ENCODE measurements at places on chromosomes 11 and 22. TPM values are rescaled to one million over a fixed set of nuclear protein-coding genes. Genes with fewer than 3 reads are reported as not detected.

- no peaks in the 10 kb centered on the region for H3K36me3 ChIP-seq
- H3K27me3 ChIP-seq = no peaks in the 10 kb centered on the region
- no peak overlapping the region for H3K4me3 ChIP-seq
- no peak overlapping the region for H3K27ac ChIP-seq
- no peaks in the 10 kb centered on the region for H3K4me1 ChIP-seq
- DNase-seq = no peak
Observed at GRCh38 chr22:48832592-48832991, 995.1 kb downstream of the BRD1 start.

DNA sequence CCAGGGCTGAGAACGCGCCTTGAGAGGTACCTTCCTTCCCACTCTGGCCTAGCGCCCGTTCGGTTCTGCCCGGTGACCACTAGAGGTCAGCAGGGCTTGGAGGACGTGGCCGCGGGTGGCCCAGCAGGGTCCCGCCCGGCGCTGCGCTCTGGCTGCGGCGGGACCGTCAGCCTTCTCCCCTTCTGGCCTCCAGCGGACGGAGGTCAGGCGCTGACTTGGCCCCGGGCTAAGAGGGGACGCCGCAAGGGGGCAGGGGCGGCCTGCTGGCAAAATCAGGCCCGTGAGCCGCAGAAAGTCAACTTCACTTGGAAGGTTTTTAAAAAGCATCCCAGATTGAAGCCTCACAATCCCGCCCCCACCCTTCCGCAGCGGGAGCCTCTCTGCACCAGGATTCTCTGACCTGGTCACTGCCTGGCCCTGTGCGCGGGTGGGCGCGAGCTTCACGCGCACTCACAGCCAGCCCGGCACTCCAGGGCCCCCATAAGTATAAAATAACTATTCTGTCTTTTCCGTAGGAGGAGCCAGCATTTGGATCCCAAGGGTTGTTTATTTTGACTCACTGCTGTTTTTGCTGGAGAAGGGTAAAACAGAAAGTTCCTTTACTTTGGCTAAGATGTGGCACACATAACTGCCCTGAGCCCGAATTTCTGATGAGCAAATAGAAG is 23.2 kb upstream of the ZBTB16 start:
- no peak overlapping the region for H3K27ac ChIP-seq
- DNase-seq = peak; percentile 18
- no peaks in the 10 kb centered on the region for H3K36me3 ChIP-seq
- H3K27me3 ChIP-seq = peaks cover 10% of the 10 kb centered on the region
- H3K4me3 ChIP-seq = peak overlapping the region; percentile 5

DNA sequence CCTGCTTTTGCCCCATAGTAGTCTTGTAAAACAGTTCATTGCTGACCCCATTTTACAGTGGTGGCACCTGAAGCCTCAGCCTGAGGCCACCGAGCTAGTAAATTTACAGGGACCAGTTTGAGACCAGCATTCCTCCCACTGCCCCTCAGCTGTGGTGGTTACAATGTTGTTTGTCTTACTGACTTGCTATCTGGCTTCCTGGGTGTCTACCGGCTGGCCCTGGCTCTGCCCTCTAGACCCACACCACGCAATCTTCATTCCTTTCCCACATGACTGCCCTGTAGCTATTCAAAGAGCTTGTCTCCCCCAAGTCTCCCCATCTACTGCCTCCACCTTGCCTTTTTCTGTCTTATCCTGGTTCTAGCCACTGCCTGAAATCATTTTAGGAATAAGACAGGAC is 20.8 kb downstream of the PIK3IP1 start:
- H3K4me3 ChIP-seq = no peak overlapping the region
- no peaks in the 10 kb centered on the region for H3K27me3 ChIP-seq
- H3K36me3 ChIP-seq = peaks cover 28% of the 10 kb centered on the region

DNA sequence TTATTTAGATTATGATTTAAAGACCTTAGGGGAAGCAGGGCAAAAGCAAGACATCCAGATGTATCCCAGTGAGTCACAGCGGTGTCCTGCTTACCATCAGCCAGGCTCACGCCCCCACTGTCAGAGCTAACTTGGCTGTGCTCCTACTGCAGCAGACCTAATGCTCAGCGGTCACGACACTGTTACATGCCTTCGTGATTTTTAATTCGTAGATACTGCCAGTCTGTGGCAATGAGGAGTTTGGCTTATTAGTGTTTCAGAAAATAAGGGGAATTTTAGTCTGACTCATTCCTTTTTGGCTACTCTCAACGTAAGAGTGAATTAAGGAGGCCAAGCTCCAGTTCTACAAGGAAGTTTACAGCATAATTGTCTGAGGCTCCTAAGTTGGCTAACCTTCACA is 22.7 kb downstream of the EFCAB6 start:
- DNase-seq = peak; percentile 99
- peaks cover 2% of the 10 kb centered on the region for H3K4me1 ChIP-seq
- H3K27ac ChIP-seq = no peak overlapping the region
- no peak overlapping the region for H3K4me3 ChIP-seq
- no peaks in the 10 kb centered on the region for H3K27me3 ChIP-seq

DNA sequence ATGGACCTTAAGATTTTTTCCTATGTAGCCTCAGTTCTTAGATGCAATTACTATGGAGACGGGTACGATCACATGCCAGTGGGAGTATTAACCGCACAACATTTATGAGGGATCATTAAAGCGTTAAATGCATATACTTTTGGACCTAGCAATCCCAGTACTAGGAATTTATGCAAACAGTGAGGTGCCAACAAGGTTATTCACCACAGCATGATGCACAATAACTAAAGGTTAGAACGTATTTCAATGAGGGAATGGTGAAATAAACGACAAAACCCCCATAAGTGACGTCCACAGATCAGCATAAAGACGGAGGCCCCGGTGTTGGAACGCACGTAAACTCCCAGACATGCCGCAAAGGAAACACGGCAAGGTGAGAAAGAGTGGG is 539 bp downstream of the SIRT3 start:
- H3K36me3 ChIP-seq = no peaks in the 10 kb centered on the region
- DNase-seq = peak; percentile 32
- H3K4me1 ChIP-seq = peaks cover 2% of the 10 kb centered on the region
- H3K27ac ChIP-seq = peak overlapping the region; percentile 79
- no peaks in the 10 kb centered on the region for H3K27me3 ChIP-seq

DNA sequence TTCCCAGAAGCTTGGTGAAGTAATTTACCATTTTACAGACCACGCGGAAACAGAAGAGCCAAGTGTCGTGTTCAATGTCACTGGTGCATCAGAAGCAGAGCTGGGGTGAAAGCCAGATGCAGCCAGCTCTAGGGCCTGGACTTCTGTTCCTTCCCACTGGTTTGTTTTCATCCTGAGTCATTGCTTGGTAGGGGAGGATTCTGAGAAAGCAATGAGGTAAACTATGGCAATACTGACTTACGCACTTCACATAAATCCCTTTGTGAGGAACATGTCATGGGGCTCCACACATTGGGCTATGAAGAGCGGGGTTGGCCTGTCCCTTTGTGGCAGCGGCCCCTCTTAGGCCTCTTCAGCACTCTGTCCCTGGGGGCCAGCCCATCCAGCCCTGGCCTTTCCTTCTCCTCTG is 52.4 kb upstream of the RBFOX2 start:
- peak overlapping the region; percentile 67 for H3K27ac ChIP-seq
- H3K4me3 ChIP-seq = no peak overlapping the region
- peaks cover 2% of the 10 kb centered on the region for H3K4me1 ChIP-seq
- DNase-seq = peak; percentile 98
- no peaks in the 10 kb centered on the region for H3K27me3 ChIP-seq

GRCh38 chr11:132140056-132140455 is 769.6 kb downstream of the NTM start:
- no peaks in the 10 kb centered on the region for H3K36me3 ChIP-seq
- no peaks in the 10 kb centered on the region for H3K27me3 ChIP-seq
- DNase-seq = no peak
- H3K4me3 ChIP-seq = no peak overlapping the region

GRCh38 chr11:15772981-15773380 is 583.4 kb downstream of the SOX6 start:
- no peaks in the 10 kb centered on the region for H3K36me3 ChIP-seq
- no peak overlapping the region for H3K27ac ChIP-seq
- peaks cover 6% of the 10 kb centered on the region for H3K4me1 ChIP-seq
- no peak for DNase-seq

The MMP8 gene
- total RNA-seq = under 0.01 TPM
